Posterior cingulate gyrus (tissue), 11 donors: ENCODE measurements at places on chromosomes 5 and 9.

DNA sequence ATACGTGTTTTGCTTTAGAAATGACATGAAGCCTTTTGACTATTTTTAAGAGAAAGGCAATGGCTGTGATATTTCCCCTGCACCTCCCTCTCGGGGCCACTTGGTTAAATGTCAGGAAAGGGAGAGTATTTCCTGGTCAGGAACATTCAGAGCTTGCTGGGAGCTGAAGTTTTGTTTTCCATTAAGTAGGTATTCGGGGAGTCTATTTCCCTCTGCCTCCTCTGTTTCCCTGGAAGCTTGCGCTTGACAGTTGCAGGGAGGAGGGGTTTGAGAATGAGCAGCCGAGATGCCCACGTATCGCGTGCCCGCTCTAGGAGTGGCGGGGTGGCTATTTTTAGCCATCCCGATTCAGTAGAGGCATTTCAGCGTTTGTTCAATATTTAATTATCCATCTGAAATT, 6.7 kb downstream of the DAB2IP start:
- DNase-seq, result no peak

DNA sequence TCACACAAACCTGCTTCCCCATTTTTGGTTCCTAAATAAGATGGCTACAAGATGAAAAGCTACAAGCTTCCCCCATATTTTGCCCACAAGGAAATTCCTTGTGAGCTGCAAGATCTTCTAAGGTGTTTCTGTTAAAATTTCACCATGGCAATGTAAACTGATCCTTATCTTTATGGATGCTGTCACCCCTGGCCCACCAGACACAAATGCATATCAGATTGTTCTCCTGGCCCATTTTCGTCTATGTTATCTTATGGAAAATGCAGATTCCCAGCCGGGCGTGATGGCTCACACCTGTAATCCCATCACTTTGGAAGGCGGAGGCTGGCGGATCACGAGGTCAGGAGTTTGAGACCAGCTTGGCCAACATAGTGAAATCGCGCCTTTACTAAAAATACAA, 65.1 kb upstream of the IL6ST start:
- no peak for DNase-seq

GRCh38 chr5:36728697-36729543, 122.5 kb downstream of the SLC1A3 start:
- DNase-seq, result no peak

DNA sequence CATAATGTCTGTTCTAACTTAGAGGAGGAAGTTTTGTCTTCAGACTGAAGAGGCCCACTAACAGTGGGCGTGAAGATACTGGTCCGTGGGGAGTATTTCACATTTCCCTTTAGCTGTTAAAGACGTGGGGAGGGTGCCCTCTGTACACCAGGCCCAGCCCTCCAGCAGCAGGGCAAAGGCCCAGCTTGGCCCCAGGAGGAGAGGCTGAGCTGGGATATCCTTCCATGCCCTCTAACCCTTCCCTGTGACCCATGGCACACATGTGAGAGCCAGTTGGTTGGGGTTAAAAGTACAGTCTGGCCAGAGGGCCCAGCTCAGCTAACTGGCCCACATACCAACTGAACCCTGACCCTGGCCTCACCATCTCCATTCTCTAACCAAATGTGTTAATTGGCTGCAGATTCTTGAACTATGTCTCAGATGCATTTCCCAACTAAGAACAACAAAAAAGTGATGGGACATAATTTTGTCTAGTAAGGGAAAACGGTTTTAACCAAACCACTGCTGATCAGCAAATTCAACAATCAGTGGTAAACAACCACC, 74.4 kb downstream of the LHFPL2 start:
- DNase-seq, result no peak

DNA sequence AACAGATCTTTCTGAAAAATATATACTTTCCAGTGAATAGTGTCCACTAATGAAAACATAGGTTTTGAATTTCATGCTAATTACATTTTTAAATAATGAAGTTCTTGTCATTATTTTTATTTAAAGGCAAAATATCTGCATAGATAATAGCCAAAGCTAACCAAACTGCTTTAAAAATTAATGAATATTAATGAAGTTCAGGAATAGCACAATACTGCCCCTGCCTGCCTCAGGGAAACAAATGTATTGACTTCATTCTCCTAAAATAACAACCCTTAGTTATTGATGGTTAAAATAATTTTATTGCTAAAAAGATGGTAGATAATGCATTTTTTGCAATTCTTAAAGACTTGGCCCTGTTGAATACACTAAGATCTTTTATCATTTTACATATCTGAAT, 103.6 kb upstream of the SSBP2 start:
- DNase-seq, result no peak

DNA sequence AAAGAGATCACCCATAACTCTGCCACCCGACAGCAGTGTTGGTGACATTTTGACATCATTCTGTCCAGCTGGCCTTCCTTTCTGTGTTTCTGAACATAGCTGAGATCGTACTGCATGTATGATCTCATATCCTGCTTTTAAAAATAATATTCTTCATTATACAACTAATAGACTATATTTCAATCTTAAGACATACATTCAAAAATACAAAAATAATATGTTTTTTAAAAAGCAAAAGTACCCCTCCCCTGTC, 47.7 kb upstream of the RPL26L1 start:
- no peak for DNase-seq

GRCh38 chr5:32740651-32741050, 29.5 kb downstream of the NPR3 start:
- DNase-seq, result no peak

DNA sequence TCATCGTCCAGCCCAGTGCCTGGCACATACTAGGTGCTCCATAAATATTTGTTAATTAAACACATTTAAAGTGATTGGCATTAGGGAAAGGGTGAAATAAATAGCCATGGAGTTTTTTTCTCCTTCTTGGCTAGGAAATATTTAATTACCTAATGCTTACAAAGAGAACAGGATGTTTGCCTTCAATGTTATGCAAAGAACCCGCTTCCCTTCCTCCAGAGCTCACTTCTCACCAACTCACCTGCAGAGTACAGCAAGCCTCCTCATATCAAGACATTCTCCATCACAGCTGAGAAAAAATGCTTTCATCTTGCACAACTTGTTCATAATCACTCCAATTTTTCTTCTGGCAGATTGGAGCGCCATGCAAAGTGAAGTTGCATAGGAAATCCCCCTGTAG, 161.7 kb upstream of the STK32A start:
- DNase-seq, result no peak

DNA sequence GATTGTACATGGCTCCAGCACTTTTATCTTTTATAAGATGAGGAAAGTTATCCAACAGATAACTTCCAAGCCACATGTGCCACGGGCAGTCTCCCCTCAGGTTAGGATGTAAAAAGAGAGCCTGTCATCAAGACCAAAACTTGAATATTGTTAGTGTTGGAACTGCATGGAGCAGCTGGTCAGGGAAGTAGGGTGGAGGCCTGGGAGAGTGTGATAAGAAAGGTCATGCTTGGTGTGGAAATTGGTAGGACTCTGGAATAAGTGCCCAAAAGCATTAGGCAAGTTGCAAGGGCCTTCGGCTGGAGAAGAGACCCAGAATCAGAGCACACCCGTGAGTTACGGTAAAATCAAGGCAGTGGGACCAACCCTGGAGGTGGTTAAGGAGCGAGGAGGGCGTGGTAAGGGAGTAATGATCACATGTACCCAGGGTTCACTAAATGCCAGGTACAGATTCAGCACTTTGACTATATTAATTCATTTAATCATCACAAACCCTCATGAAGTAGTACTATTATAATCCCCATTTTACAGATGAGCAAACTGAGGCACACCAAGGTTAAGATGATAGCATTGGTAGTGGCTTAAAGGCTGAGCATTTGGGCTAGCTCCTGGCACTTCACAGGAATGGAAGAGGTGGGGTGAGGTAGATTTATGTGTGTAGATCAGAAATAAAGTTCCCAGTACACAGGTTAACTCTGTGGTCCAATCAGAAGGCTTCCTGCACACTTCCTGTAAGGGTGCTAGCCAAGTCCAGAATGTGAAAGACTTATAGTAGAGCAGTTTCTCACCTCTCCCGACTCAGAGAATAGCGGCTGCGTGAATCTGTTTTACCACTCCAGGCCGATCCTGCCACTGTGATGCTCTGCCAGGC, 96.5 kb upstream of the ZNF608 start:
- no peak for DNase-seq

DNA sequence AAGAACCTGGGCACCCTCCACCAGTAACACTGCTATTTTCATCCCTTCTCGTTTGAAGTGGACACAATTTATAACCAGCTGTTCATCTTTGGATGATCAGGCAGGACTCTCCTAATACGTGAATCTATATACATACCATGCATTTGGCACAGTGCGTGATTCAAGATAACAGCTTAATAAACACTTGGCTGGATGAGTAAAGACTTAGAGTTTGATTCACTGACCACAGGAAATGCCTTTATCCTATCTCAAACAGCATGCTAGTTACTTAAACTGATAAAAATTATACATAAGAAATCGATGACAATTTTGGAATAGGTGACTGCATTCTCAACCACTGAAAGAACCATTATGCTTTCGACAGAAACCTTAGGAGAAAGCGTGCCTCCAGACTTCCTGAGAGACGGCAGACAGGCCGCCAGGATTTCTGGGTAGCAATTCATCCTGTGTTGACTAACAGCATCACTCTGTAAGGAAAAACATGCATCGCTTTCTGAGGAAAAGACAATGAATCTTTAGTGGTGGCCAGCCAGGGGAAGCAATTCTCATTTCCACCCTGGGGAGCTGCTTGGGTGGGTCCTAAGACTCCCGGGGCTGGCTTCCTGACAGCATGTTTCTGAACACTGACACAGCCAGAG, 9.7 kb downstream of the MRPL36 start:
- no peak for DNase-seq

DNA sequence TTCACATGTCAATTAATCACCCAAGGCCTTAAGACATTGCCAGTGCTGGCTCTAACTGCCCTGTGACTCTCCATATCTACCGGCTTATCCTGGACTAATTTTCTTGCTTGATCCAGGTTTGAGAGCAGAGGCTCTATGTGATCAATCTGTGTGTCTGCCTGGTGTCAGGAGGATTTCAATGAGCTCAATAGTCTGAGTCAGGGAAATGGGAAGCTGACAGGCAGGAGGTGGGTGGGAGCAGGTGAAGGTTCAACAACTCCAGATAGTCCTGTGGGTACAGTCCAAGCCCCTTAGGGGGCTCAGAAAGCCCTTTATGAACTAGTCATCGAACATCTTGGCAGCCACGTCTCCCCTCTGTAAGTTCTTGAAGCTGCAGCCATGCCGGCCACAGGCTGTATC, 72.2 kb downstream of the SHB start:
- no peak for DNase-seq

DNA sequence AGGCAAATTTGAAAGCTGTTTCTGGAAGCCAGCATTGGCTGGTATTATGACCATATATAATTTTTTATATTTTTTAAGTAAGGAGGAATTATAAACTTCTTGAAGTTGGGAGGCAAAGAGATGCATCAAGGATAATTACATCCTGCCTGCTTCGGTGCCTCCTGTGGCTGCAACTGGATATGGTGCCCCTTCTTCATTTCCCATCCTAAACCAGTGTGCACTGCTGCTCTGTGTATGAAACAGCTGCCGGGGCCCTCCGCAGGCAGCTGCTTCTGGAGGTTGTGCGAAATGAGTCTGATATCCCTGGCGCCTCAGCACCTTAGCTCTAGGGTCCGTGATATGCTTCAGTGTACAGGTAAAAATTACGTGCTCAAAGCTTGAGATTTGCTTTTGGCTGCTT, 304.2 kb downstream of the ENC1 start:
- no peak for DNase-seq
